Activated CD8-positive, alpha-beta T cell treated with anti-CD3 and anti-CD28 coated beads, Interleukin-2, amount 10 ng/mL, durations not matched to agents 7 days and 5 days (primary cell): ENCODE measurements at places on chromosomes 11 and 22. TPM values are rescaled to one million over a fixed set of nuclear protein-coding genes. Genes with fewer than 3 reads are reported as not detected.

Gene PRR5
- 31.5 TPM for total RNA-seq

Gene IZUMO1R
- total RNA-seq = not detected

Gene POU2AF2
- not detected for total RNA-seq

Gene TSPAN32
- 39.7 TPM for total RNA-seq

Gene MRGPRX4
- not detected for total RNA-seq

GRCh38 chr11:34727228-34727737, 106.4 kb downstream of the EHF start:
- no peak for DNase-seq
- H3K4me3 ChIP-seq = no peak overlapping the region
- no peak overlapping the region for H3K27ac ChIP-seq
- no peaks in the 10 kb centered on the region for H3K36me3 ChIP-seq

- H3K27me3 ChIP-seq = peaks cover 8% of the 10 kb centered on the region
- H3K4me1 ChIP-seq = no peaks in the 10 kb centered on the region
Observed at GRCh38 chr22:49427941-49428340, 399.7 kb downstream of the BRD1 start.

DNA sequence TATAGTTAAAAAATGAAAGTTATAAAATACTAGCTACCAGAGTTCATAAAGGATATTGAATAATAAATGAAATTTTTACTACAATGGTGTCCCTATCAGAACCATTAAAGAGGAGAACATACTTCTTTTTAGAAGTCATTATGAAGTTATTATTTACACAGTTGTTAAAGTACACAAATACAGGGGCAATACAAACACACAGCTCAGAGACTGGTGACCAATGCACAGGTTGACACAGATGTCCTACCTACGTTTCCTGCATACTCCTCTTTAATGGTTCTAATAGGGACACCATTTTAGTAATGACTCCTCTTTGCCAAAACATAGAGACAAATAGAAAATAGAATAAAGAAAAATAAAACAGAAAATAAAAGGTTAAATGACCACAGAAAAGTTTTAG, 10.1 kb downstream of the NLRP10 start:
- no peak overlapping the region for H3K27ac ChIP-seq
- peaks cover 10% of the 10 kb centered on the region for H3K27me3 ChIP-seq
- H3K4me3 ChIP-seq = no peak overlapping the region
- H3K36me3 ChIP-seq = no peaks in the 10 kb centered on the region

DNA sequence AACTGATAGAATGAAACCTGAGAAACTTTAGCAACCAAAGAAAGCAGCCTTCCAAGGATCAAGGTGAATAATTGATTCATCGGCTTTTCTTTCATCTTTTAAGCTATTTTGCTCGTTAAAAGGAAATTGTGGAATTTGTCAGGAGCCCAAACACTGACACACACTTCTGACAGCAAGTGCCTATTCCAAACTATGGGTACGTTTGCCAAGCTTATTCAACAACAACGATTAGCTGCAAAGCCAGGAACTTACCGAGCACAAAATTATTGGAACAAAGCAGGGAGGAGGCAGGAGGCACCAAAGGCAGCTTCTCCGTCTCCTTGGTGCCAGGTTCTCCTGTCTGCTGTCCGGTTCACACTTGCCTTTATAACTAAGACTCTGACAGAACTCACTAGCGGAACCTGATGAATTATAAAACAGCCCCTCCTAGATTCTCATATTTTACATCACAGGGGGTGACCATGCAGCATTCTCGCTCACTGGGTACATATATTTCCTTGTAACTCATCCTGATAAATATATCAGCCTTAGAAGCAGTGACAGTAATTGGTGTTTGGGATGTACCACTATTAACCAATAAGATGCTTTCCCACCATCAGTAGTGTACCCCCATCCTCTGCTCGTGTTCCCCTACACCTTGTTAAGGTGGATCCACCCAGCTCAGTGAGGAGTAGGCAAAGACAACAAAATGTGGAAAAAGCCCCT, 395.9 kb upstream of the CCDC90B start:
- no peak overlapping the region for H3K4me3 ChIP-seq
- H3K36me3 ChIP-seq = no peaks in the 10 kb centered on the region
- no peaks in the 10 kb centered on the region for H3K27me3 ChIP-seq
- H3K27ac ChIP-seq = no peak overlapping the region
- no peak for DNase-seq
- H3K4me1 ChIP-seq = no peaks in the 10 kb centered on the region

DNA sequence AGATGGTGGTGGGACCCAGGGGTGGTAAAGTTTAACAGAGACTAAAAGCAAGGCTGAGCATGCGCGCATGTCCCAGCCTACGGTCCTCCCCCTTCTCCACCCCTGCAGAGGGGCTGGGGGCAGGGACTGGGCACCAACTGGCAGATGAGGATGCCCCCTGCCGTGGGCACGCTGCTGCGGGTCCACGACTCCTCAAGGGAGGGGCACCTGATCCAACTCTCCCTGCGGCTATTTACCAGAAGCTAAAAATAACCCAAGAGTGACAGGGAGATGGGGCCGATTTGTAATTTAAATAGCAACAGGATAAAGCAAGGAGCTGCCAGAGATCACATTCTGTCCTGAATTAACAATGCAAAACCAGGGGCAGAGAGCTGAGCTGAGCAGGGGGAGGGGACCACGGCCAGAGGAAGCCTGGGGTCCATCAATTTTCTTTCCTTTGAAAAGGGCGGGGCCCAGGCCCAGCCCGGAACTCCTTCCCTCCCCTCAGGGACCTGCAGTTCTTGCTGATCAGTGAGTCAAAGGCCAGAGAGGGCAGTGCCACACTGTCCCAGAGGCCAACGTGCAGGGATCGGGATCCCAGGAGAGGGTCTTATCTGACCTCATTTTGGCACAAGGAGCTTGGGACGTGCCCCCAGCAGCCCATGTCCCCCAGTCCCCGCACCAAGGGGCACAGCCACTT, 8.1 kb upstream of the DGKZ start:
- H3K4me3 ChIP-seq = no peak overlapping the region
- H3K27me3 ChIP-seq = peaks cover 17% of the 10 kb centered on the region
- DNase-seq = no peak

DNA sequence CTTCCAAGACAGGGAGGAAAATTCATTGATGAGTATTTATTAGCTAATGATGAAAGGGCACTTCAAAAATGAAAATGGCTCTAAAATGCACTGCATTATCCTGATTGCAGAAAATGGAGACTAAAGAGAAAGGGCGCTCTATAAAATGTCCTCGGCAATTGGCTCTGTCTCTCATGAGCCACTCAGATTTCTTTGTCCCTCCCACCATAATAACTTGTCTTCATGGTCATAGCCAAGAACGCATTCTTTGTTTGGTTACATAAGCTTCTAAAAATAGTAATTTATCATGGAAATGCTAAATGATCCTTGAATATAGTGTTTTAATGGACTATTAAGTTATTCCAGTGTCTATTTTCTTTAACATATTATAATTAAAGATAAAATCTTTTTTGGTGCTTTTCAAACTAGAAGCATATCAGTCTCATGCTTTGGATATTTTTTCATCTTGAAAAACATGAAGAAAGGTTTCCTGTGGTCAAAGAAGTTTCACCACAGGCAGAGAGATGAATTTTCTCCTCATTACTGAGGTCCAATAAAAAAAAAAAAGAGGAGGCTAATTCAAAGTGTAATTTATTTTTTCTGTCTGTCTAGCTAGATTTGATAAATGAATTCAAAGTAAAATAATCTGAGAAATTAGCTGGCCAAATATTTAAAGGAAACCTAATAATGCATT, 238.1 kb upstream of the BLID start:
- H3K27ac ChIP-seq = no peak overlapping the region
- DNase-seq = no peak
- no peak overlapping the region for H3K4me3 ChIP-seq
- H3K36me3 ChIP-seq = no peaks in the 10 kb centered on the region

DNA sequence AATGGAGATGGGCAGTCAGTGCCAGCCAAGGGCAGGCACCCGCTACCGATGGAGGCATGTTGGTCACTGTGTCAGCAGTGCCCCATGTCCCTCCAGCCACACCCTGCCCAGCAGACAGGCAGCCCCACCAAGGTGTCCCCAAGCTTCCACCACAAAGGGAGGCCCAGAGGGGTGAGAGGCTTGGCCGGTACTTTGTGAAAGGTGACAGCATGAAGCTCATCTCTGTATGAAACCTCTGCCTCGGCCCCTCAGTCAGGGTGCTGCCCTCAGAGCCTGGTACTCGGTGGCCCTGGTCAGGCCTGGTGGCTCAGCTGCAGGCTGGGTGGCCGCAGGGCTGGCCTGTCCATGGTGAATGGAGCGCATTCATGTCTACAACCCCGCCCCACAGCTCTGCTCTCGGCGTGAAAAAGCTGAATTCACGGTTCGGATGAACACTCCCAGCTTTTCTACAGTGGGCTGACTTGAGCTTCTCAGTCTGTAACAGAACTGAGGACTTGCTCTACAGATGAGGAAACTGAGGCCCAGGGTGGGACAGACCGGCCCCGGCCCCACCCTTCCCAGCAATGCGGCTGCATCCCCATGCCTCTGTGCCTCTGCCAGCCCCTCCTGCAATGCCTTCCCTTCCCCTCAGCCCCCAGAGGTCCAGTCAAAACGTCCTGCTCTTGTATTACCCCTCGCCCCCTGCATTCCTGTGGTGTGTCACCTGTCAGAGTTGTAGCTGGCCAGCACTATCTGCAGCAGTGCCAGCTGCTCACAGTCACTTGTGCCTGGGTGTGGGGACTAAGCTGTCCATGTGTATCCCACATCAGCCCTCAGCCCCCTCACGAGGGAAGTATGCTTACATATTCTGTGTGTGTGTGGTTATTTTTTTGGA, 27.7 kb downstream of the RSPH14 start:
- H3K36me3 ChIP-seq = no peaks in the 10 kb centered on the region
- H3K4me3 ChIP-seq = no peak overlapping the region
- DNase-seq = no peak
- H3K27ac ChIP-seq = no peak overlapping the region
- H3K27me3 ChIP-seq = no peaks in the 10 kb centered on the region

DNA sequence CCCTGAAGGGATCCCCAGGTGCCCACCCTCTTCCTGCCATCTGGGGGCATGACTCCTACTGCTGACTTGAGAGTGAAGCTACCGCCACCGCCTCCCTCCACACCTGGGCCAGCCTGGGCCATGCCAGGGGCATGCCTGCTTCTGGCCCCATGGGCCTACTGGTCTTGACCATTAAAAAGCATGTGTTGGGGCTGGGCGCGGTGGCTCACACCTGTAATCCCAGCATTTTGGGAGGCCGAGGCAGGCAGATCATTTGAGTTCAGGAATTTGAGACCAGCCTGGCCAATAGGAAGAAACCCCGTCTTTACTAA, 37.7 kb upstream of the CCDC188 start:
- no peaks in the 10 kb centered on the region for H3K36me3 ChIP-seq
- DNase-seq = no peak
- no peaks in the 10 kb centered on the region for H3K27me3 ChIP-seq
- no peak overlapping the region for H3K27ac ChIP-seq

DNA sequence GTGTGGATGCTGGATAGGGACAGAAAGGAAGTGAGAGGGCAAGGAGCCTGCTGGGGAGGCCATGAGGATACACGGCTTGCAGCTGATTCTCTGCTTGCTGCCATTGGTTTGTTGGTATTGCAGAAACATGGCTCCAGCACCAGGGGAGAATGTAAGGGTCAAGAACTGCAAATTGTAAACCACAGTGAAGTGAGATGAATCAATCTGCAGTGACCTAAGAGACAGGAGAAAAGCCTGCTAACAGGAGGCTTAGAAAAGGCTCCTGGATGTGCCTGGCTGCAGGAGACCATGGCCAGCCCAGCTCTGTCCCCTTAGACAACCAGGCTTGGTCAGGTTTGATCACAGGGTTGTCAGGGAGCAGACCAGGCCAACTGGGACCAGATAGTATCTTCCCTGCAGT, 233.7 kb upstream of the CADM1 start:
- no peaks in the 10 kb centered on the region for H3K27me3 ChIP-seq
- no peaks in the 10 kb centered on the region for H3K4me1 ChIP-seq
- H3K36me3 ChIP-seq = no peaks in the 10 kb centered on the region
- DNase-seq = no peak
- H3K4me3 ChIP-seq = no peak overlapping the region

GRCh38 chr22:20247010-20247505, 21.1 kb downstream of the RTN4R start:
- DNase-seq = no peak
- H3K4me1 ChIP-seq = peaks cover 41% of the 10 kb centered on the region
- H3K27ac ChIP-seq = no peak overlapping the region
- H3K27me3 ChIP-seq = no peaks in the 10 kb centered on the region
- no peaks in the 10 kb centered on the region for H3K36me3 ChIP-seq
- H3K4me3 ChIP-seq = no peak overlapping the region

DNA sequence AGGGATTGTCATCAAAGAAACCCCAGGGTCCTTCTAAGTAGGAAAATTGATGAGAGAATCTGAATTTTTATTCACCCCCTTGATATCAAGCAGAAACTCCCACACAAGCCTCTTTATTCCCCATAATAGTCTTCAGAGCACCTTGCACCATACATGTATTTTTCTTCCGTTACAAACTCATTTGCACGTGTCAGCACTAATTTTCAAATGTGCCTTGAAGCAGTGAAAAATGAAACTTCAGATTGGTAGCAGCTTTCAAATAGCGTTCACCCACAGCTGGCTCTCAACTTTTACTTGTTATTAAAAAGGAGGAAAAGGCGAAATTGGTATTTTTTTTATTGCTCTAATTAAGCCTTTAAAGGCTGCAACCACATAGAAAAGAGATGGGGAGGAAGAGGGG, 343.0 kb upstream of the TENM4 start:
- no peak overlapping the region for H3K27ac ChIP-seq
- no peak for DNase-seq
- H3K4me1 ChIP-seq = no peaks in the 10 kb centered on the region
- no peaks in the 10 kb centered on the region for H3K27me3 ChIP-seq

DNA sequence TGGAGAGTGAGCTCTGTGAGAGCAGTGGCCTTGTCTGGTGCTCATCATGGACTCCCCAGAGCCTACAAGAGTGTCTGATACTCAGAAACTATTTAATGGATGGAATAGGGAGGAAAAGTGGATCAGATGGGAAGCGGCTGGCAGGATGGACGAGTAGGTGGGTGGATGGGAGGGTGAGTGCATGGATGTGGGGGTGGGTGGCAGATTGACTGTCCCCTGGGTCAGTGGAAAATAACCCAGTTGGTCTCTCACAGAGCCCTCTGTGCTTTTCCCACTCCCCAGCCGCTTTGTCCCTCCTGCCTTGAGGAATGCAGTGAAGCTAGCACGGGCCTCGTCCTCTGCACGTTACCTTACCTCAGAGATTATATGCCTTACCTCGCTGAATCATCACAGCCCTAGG, 5.9 kb downstream of the SPI1 start:
- no peak overlapping the region for H3K27ac ChIP-seq
- H3K36me3 ChIP-seq = no peaks in the 10 kb centered on the region
- no peak overlapping the region for H3K4me3 ChIP-seq
- H3K27me3 ChIP-seq = peaks cover 3% of the 10 kb centered on the region
- DNase-seq = no peak

- peaks cover 17% of the 10 kb centered on the region for H3K27me3 ChIP-seq
- peaks cover 30% of the 10 kb centered on the region for H3K36me3 ChIP-seq
- DNase-seq = no peak
- peaks cover 40% of the 10 kb centered on the region for H3K4me1 ChIP-seq
- peak overlapping the region; percentile 84 for H3K27ac ChIP-seq
Observed at GRCh38 chr11:47981667-47982404, 1.5 kb downstream of the PTPRJ start.

GRCh38 chr11:107707807-107708206, 4.0 kb downstream of the SLN start:
- no peaks in the 10 kb centered on the region for H3K4me1 ChIP-seq
- H3K27me3 ChIP-seq = peaks cover 18% of the 10 kb centered on the region
- no peak overlapping the region for H3K4me3 ChIP-seq
- H3K36me3 ChIP-seq = no peaks in the 10 kb centered on the region
- no peak for DNase-seq
- H3K27ac ChIP-seq = no peak overlapping the region

GRCh38 chr11:101707477-101707876, 123.7 kb upstream of the TRPC6 start:
- H3K4me1 ChIP-seq = no peaks in the 10 kb centered on the region
- no peaks in the 10 kb centered on the region for H3K27me3 ChIP-seq
- no peak overlapping the region for H3K4me3 ChIP-seq
